ENCODE measurements at places on chromosomes 4 and X. TPM values are rescaled to one million over a fixed set of nuclear protein-coding genes. Genes with fewer than 3 reads are reported as not detected.

GRCh38 chrX:103688946-103689345 lies 2.4 kb upstream of the MORF4L2 start:
- H3K4me3 ChIP-seq, result no peak overlapping the region
- H3K27ac ChIP-seq, result no peak overlapping the region
- DNase-seq, result no peak
- peaks cover 15% of the 10 kb centered on the region for H3K4me1 ChIP-seq
- no peaks in the 10 kb centered on the region for H3K27me3 ChIP-seq

DNA sequence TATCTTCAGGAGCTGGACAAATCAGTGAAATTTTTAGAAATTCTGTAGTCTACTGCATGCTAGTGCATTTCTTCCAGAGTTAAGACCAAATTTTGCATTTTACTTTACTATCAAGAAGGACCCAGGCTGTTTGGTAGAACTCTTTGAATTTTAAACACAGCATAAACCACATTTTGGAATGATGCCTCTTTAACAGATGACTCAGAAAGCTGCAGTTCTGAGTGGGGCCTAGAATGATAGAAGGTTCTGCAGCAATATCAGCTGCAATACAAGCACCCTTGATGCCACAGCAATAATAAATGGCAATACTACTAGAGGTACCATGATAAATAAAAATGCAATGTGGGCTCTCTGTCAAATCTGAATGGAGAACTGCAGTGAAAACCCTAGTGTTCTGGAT lies 198.7 kb downstream of the TMA16 start:
- H3K36me3 ChIP-seq, result no peaks in the 10 kb centered on the region
- no peak overlapping the region for H3K27ac ChIP-seq

DNA sequence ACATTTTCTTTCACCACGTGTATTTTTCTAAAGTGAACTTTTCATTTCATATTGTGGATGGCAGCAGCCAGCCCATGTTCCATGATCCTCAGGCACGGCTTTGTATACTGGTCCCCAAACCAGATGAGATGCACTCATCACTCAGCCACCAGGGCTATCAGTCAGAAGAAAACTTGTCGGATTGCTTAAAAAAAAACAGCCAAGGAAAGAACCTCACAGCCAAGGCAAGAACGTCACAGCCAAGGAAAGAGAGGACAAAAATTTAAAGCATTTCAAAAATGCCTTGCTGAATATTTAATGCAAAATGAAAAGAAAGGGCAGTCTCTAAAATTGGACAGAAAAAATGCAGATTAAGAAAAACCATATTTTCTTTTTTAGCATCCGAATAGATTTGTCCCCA lies 333.3 kb downstream of the PDGFC start:
- peak overlapping the region; percentile 88 for H3K27ac ChIP-seq
- H3K27me3 ChIP-seq, result no peaks in the 10 kb centered on the region
- no peak for DNase-seq
- no peaks in the 10 kb centered on the region for H3K36me3 ChIP-seq

DNA sequence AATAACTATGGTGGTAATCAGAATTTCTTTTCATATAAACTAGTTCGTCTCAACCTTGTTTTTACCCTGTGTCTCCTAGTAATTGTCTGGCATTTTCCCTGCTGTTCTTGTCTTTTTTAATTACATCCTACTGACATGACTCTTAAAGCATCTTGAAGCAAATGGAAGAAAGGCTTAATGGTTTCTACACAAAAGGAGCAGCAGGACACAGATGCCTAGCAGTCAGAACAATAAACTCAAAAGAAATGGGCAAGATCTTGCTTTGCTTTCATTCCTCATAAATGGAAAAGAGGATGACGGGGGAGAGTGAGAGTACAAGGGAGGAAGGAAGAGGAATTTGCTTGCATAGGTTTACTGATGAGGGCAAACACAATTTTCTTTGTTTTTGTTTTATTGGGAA lies 293.2 kb upstream of the EMCN start:
- no peaks in the 10 kb centered on the region for H3K36me3 ChIP-seq
- no peak overlapping the region for H3K27ac ChIP-seq
- no peak overlapping the region for H3K4me3 ChIP-seq
- H3K4me1 ChIP-seq, result peaks cover 15% of the 10 kb centered on the region
- DNase-seq, result no peak

GRCh38 chr4:102543030-102543928 lies 42.1 kb downstream of the NFKB1 start:
- H3K4me1 ChIP-seq, result peaks cover 3% of the 10 kb centered on the region
- H3K27ac ChIP-seq, result no peak overlapping the region
- no peaks in the 10 kb centered on the region for H3K27me3 ChIP-seq
- no peak overlapping the region for H3K4me3 ChIP-seq
- DNase-seq, result no peak
- peaks cover 14% of the 10 kb centered on the region for H3K36me3 ChIP-seq

DNA sequence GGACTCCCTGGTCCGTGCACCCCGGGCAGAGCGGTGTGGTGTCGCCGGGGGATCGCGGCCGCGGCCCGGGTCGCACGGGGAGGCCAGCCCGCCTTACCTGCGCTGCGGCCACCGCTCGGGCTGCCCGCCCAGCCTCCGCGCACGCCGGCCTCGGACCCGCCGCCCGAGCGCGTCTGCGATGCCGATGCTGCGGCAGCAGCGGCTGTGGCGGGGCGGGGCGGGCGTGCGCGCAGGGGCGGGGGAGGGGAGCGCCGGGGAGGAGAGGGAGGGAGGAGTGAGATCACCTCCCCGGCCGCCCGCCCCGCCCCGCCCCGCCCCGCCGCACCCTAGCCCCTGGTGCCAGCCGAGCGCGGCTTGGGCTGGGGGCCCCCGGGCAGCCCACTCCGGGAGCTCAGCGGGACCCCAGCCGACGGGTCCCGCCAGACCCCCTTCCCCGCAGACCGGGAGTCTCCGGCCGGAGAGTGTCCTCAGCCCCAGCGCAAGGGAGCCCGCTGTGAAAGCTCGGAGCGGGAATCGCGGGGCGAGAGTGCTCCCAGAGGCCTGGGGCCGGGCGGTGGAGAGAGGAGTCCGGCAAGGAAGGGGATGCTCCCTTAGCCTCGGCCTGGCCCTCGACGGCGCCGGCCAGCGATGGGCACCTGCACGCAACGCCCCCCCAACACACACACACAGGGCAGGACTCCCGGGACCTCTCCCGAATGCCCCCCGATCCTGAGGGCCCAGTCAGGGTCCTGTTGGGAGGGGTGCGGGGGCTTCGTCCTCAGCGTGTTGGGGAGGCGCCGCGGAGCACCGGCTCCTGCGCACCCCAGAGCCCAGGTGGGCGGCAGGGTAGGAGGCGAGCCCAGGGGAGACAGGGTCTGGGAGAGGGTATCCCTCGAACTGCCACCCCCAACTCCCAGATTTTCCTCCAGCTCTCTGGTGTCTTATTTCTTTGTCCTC lies at the start of gene L1CAM:
Gene L1CAM (minus strand): TSS at position 206 of the 936 bp plus-strand sequence. CDS start 10,337 bp downstream, outside the sequence.
- H3K27ac ChIP-seq, result no peak within 1 kb of the TSS
- peak within 1 kb of the TSS; percentile 12 for H3K4me3 ChIP-seq
- peaks cover 5% of the 10 kb centered on the region for H3K27me3 ChIP-seq
- no peaks in the 10 kb centered on the region for H3K36me3 ChIP-seq
- peak; percentile 82 for DNase-seq
- H3K4me1 ChIP-seq, result no peaks in the 10 kb centered on the region

DNA sequence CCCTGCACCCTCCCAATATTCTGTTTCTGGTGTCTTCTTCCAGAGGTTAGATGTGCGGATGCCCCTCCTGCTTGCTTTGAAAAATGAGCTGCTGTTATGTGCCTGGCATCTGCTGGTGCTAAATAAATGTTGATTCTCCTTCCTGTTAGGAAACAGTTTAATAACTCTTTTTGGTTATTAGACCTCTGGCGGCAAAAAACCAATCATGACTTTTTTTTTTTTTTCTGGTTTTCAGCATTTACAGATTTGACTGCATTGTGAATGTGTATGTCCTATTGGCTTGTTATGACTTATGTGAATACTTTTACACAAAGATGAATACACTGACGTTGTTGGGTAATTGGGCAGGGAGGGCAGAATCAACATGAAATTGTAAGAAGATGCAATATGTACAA lies 13.6 kb upstream of the TMEM156 start:
- H3K27ac ChIP-seq, result peak overlapping the region; percentile 95
- peak overlapping the region; percentile 96 for H3K4me3 ChIP-seq

DNA sequence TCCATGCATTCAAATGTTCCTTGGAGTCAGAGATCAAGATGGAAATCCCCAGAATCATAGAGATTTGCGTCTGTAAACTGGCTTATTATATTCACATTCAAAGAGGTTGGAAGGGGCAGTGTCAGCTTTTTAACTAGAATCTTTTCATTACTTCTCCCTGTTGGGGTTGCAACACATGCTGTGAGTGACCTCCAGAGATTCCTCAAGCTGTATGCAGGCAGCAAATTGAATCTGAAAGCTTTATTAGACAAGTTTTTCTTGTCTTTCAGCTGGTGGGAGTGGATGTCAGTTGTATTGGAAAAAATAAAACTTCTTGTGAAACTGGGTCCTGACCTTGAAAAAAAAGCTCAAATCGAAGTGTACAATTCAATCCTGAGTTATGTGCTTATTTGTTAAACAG lies 736.5 kb upstream of the FTHL17 start:
- no peaks in the 10 kb centered on the region for H3K36me3 ChIP-seq
- no peak for DNase-seq
- no peaks in the 10 kb centered on the region for H3K4me1 ChIP-seq
- H3K4me3 ChIP-seq, result no peak overlapping the region

- no peaks in the 10 kb centered on the region for H3K36me3 ChIP-seq
- no peak for DNase-seq
- H3K27ac ChIP-seq, result no peak overlapping the region
- H3K27me3 ChIP-seq, result peaks cover 11% of the 10 kb centered on the region
- H3K4me1 ChIP-seq, result no peaks in the 10 kb centered on the region
Observed at GRCh38 chr4:24032371-24032989, 142.6 kb upstream of the PPARGC1A start.

GRCh38 chrX:9357518-9358114 lies 107.2 kb upstream of the TBL1X start:
- peaks cover 8% of the 10 kb centered on the region for H3K4me1 ChIP-seq
- no peaks in the 10 kb centered on the region for H3K36me3 ChIP-seq
- no peak overlapping the region for H3K27ac ChIP-seq

GRCh38 chr4:2441393-2442174 lies 22.8 kb downstream of the CFAP99 start:
- no peaks in the 10 kb centered on the region for H3K36me3 ChIP-seq
- no peak overlapping the region for H3K27ac ChIP-seq
- H3K27me3 ChIP-seq, result no peaks in the 10 kb centered on the region
- no peak overlapping the region for H3K4me3 ChIP-seq
- no peak for DNase-seq

GRCh38 chrX:97843200-97843811 lies 959.6 kb downstream of the RPA4 start:
- H3K27me3 ChIP-seq, result no peaks in the 10 kb centered on the region
- peaks cover 2% of the 10 kb centered on the region for H3K36me3 ChIP-seq
- H3K4me3 ChIP-seq, result no peak overlapping the region
- peak; percentile 77 for DNase-seq

GRCh38 chr4:92328095-92328494 lies 24.3 kb downstream of the GRID2 start:
- no peak overlapping the region for H3K27ac ChIP-seq
- H3K27me3 ChIP-seq, result peaks cover 17% of the 10 kb centered on the region
- peaks cover 2% of the 10 kb centered on the region for H3K4me1 ChIP-seq
- H3K4me3 ChIP-seq, result no peak overlapping the region
- H3K36me3 ChIP-seq, result no peaks in the 10 kb centered on the region
- no peak for DNase-seq

DNA sequence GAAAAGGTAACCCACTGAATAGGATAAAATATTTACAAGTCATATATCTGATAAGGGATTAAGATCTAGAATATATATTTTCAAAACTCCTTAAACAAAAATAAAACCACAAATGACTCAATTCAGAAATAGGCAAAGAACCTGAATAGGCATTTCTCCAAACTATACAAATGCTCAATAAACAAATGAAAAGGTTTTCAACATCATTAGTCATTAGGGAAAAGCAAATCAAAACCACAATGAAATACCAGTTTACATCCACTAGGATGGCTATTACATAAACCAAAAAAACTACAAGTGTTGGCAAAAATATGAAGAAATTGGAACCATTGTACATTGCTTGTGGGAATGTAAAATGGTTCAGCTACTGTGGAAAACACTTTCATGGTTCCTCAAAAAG lies 167.0 kb upstream of the GALNT7 start:
- no peak for DNase-seq
- H3K27ac ChIP-seq, result no peak overlapping the region
- H3K36me3 ChIP-seq, result no peaks in the 10 kb centered on the region
- no peak overlapping the region for H3K4me3 ChIP-seq
- no peaks in the 10 kb centered on the region for H3K27me3 ChIP-seq

DNA sequence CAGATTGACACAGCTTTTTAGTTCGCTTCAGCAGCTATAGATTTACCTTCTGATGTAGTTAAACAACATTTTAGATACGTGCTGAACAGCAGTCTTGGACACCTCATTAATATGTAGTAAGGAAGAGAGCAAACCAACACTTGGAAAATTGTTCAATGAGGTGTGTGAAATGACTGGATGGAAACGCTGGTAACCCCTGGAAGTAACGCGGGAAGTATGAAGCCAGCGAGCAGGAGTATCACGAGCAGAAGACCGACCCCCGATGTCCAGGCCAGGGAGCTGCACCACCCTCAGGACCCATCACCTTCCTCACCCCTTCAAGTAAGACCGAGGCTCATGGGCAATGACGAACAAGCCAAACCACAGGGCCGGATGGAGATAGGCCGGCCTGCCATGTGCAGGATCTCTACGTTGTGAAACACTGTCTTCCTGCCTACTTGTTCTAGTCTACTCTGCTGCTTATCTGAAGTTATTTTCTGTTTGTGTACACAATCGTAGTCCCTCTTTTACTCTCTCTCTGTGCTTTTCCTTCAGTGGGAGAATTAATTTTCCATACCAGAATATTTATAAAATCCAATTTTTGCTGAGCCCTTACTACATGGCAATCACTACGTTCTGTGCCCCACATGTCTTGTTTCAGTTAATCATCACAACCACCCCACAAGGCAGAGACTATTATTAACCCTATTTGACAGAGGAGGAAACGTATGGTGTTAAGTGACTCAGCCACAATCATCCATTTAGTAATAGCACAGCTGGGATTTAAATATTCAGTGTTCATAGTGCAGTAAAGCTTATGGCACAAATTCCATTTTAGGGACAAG lies 221.7 kb downstream of the APBB2 start:
- no peak for DNase-seq
- H3K4me1 ChIP-seq, result peaks cover 76% of the 10 kb centered on the region
- peaks cover 2% of the 10 kb centered on the region for H3K36me3 ChIP-seq
- no peaks in the 10 kb centered on the region for H3K27me3 ChIP-seq
- H3K4me3 ChIP-seq, result no peak overlapping the region

DNA sequence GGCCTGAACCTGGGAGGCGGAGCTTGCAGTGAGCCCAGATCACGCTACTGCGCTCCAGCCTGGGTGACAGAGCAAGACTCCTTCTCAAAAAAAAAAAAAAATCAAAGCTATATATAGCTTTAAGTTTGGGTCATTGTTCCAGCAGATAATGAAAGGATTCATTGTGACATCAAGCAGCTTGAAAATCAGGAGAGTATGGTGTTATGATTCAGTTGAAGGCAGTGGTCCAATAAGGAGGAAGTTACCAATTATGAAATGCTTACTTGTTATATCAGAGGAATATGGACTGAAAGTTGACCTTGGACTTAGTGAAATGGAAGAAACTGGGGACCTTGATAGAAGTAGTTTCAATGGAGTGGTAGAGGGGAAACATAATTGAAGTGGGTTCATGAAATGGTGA lies 140.4 kb upstream of the MAD2L1 start:
- H3K27me3 ChIP-seq, result no peaks in the 10 kb centered on the region
- no peak overlapping the region for H3K4me3 ChIP-seq
- no peak for DNase-seq
- no peaks in the 10 kb centered on the region for H3K36me3 ChIP-seq
- no peaks in the 10 kb centered on the region for H3K4me1 ChIP-seq

Gene MAGEA4
- total RNA-seq, result not detected

Gene AMTN
- total RNA-seq, result not detected

Gene FAAH2
- total RNA-seq, result 1.2 TPM

Gene ELF4
- total RNA-seq, result 22.2 TPM

Gene CFAP299
- not detected for total RNA-seq
